ENCODE measurements at places on chromosomes 2 and 18.
A peak's percentile ranks its signal among the peaks of the same experiment; 100 is the strongest.

DNA sequence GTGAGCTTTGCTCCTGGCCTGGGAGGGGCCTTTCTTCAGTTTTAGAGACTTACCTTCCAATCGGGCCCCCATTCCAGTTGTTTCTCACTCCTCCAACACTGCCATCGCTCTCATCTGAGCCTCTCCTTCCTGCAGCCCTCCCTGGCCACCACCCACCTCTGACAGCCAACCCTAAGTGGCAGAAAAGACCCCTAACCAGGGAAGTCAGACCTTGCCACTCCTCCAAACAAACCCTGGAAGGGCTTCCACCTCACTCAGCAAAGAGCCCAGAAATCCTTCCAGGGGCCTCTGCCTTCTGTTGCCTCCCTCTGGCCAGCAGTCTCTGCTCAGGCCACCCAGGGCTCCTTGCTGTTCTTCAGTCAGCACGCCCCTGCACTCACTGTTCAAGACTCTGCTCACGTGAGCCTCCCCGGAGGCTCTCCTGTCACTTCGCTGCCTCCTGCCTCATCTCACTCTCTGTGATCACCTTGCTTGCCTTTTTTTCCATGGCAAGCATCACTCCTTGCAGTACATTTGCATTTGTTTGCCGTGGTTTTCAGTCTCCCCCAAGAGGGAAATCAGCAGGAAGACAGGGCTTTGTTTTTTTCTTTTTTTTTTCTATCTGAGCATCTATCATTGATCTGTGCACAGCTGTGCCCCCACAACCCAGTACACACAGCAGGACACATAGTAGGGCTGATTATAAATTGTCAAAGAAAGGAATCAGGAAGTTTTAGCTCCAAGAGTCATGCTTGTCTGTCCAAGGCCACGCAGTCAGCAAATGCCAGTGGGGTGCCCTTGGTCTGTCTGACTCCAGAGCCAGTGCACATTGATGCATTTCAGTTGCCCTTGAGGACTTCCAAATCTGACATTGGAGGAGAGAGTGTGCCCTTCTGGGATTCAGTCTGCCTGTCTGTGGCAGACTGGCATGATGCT, 83.9 kb downstream of the INHBB start:
- DNase-seq, result no peak

DNA sequence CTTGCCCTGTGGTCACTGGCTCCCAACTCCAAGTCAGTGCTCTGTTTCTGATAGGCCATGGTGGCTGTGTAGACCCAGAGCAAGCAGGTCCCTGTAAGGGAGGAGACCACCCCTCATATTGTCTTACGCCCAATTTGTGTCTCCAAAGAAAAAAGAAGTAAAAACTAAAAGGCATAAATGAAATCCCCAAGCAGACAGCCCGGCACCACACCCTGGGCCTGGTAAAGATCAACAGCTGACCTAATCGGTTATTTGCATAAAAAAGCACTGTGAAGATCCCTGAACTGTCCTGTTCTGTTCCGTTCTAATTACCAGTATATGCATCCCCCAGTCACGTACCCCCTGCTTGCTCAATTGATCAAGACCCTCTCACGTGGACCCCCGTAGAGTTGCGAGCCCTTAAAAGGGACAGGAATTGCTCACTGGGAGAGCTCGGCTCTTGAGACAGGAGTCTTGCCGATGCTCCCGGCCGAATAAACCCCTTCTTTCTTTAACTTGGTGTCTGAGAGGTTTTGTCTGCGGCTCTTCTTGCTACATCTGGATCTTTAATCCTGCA, 364.1 kb upstream of the HS6ST1 start:
- no peak for DNase-seq

- no peak for DNase-seq
Observed at GRCh38 chr2:8162552-8162951, 519.3 kb upstream of the ID2 start.

DNA sequence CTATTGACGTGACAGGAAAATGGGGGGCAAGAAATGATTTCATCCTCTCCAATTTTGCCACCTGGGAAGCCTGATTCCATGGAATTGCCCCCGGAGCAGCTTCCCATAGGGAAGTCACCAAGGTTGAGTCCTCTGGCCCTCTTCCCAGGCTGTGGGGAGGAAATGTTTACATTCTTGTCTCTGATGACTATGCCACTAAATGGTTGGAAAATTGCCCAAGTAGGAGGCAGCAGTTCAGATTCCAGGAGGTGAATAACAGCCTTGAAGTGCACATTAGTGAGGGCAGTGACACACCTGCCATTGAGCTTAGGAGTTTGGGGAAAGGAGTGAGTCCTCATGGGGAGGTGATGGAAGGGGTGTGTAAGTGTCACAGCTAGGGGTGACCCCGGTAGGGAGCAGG, 449.2 kb upstream of the DCC start:
- DNase-seq, result no peak

DNA sequence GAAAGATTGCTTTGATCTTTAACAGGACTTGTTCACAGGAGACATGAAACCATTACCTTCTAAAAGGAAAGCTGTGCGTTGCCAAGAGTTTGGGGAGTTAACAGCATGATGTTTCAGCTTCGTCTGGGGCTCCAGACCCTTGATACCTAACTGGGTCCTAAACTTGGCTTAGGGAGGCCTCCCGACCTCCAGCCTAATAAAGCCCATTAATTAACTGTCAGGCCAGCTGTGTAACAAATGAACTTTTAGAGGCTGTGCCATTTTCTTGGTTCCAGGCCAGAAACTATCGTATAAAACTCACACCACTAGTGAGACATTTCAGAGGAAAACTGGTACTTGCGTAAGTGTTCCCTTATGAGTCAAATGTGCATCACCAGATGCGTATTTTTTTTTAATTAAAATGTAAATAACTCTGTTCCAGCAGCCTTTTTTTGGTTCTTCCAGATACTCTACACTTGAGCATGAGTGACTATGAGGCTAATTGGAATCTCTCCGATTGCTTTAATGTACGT, 236.5 kb downstream of the BCL2 start:
- no peak for DNase-seq

- DNase-seq, result no peak
Observed at GRCh38 chr2:169260246-169260645, 102.1 kb downstream of the LRP2 start.

- no peak for DNase-seq
Observed at GRCh38 chr18:44518666-44519065, 162.0 kb upstream of the SETBP1 start.

DNA sequence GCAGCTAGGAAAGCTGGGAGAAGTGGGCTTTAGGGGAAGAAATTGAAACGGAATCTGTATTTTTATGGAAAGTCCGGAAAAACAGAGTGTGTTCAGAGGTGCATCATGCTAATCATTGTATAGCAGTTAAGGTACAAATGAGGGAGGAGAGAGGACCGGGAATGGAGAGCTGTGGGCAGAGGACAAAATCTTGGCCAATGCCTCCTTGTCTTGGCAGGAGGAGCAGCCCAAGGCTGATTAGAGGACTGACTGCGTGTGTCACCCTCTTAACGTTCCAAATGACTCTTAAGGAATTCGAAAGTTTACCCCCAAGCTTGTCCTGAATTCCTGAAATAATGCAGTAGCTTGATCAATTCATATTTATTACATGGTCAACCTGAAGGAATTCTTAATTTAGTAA, 81.0 kb downstream of the ZNF236 start:
- no peak for DNase-seq

DNA sequence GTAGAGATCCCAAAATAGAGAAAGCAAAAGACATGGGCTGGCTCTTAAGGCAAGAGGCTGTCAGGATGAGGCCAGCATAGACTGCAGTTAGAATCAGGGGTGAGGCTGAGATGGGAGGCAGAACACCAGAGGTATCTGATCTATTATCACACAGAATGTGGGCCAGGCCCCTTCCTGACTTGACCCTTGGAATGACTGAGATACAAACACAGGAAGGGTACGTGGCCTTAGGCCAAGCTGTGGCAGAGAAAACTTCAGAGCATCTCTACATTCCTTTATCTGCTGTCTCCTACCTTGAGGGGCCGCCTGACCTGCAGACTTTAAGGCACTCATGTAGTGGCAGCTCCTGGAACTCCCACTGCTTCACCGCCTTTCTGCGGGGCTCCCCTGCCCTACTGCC, 28.4 kb downstream of the TMEM17 start:
- DNase-seq, result no peak

- DNase-seq, result no peak
Observed at GRCh38 chr2:128388499-128388941, 69.9 kb upstream of the HS6ST1 start.

DNA sequence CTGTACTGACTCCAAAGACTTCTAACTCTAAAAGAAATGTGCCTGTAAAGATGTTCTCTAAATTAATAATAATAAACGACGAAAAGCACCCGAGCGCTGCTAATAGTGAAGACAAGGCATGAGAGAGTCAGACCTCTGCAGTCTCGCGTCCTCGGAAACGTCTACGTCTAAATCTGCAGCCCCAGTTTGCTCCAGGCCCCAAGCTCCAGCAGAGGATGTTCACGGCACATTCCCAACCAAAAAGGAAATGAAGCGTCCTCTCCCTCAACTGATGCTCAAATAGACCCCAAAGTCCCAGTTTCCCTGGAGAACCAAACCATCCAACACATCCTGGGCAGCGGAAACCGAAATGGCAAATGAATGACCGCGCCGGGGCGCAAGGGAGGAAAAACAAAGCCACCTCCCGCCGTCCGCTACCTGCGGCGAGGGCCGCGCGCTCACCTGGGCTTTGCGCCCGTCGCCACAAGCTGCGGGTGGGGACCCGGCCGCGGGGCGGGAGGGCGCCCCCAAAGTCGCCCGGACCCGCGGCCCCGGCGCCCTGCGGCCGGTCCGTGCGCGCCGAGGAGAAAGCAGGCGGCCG, 47.1 kb upstream of the CCDC150 start:
- DNase-seq, result no peak

- DNase-seq, result peak; percentile 37
Observed at GRCh38 chr2:73283545-73284295, 558 bp downstream of the FBXO41 start.

DNA sequence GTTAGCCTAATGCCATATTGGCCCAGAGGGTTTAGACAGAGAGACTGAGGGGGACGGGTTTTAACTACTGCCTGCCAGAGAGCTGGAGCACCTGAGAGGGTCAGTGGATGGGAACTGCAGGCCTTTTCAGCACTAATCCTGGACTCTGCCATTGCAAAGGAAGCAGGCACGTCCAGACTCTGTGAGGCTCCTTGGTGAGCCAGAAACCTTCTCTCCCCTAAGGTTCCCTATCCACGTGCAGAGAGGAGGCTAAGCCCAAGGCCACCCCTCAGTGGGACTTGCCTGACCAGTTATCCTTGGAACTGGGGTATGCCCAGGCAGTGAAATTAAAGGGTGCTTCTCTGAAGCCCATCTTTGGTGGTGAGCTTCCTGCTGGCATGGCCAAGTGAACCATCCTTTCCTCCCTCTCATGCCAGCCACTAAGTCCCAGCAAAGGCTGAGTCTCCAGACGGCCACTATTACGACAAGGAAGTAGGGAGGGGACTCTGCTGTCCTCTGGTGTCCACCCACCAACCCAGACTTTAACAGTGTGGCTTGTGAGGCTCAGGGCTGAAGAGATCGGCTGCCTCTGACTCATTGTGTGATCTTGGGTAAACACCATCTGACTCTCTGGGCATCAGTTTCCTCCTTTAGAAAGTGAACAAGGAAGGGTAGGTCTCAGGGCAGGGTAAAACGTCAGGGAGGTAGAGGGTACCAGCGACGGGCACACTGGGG, 3.9 kb upstream of the MLPH start:
- DNase-seq, result no peak

DNA sequence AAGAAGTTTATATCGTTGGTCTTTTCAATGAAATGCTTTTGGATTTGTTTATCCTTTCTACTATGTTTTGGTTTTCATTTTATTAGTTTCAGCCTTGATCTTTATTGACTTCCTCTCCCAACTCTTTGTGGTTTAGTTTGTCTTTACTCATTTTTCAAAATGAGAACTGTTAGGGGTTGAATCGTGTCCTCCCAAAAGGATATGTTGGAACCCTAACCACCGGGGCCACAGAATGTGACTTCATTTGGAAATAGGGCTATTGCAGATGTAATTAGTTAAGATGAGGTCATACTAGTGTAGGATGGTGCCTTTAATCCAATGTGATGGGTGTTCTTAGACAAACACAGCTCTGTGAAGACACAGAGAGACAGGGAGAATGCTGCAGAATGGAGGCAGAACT, 60.4 kb upstream of the IL1R2 start:
- no peak for DNase-seq

- no peak for DNase-seq
Observed at GRCh38 chr2:54551123-54551756, 95.1 kb downstream of the SPTBN1 start.

DNA sequence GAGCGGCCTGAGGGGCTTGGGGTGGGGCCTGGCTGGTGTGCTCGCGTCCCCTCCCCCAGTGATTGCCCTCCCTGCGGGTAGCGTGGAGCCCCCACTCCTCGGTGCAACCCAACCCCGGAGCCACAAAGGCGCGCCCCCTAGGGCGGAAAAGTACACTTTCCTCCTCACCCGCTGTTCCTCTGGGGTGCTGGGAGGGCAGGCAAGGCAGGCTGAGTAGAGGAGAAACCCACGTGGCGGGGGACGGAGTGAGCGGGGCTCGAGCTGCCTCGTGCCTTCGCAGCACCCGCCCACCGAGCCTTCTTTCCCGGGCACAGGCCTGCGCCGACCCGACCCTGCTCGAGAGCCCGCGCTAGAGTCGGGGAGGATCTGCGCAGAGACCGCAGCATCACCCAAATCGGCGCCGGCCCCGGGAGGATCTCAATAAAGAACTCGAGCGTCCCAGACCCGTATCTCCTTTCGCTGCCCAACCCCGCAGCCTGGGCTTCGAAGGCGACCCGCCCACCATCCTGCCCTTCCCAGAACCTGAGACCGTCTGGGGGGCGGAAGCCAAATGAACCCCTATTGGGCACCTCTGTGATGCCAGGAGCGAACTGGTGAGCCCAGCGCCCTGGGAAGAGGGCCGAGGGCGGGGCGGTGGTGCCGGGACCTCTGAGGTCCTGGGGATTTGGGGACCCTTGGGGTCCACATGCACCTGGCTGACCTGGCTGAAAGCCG, 1.5 kb downstream of the UCN start:
- DNase-seq, result no peak

GRCh38 chr2:239648607-239649006, 247.8 kb upstream of the HDAC4 start:
- DNase-seq, result no peak

GRCh38 chr2:15507697-15508096, 53.4 kb downstream of the NBAS start:
- DNase-seq, result no peak

DNA sequence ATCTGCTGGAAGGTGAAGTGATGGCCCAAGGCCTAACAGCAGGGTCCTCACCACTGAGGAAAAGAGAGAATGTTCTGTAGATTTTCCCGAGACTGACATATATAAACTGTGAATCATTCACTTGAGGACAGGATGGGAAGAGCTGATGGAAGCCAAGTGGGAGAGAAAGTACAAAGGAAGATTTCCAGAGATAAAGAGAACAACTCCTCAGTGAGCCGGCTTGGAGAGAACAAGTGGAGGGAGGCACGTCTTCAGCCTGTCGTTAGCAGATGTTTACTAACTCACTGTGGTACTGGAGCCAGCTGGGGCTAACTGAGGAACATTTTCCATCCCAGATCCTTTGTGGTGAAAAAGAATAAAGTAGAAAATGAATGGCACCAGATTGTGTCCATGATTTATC, 552.9 kb upstream of the TNP1 start:
- DNase-seq, result no peak

Measured in OCI-M1 (cell line).